ENCODE measurements at places on chromosomes 12 and 14.

DNA sequence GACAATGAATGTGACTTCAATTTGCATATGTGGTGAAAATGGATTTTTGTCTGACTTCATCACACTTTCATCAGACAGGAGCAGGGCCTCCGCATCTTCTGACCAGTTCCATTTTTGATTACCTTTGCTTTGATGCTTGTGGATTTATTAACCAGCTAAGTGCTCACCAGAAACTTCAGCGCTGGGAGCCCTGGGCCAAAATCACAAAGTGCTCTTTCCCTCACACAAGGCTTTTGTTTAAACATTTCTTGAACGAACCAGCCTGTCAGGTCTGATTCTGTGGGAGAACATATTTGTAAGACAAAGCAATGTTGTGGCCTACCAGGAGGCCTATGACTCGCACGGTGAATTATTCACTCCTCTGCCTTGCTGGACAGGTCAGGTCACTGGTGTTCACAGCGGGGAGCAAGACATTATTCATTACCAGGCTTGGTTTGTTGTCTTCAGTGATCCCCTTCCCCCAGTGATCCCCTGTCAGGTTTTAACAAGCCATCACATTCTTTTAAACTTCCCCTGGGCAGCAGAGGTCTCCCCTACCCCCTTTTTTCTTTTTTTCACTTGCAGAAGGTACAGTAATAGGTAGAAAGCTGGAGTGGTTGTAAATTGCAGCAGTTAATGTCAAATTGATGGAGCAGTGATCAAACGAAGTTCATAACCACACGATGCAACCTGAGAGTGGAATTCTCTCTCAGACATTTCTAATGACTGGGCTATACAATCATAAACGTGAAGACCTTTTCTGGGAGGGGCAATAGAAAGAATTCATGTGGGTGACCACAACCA lies 167.5 kb upstream of the PRICKLE1 start:
- no peak for DNase-seq

GRCh38 chr14:50363714-50364111 lies 33.0 kb downstream of the CDKL1 start:
- DNase-seq, result no peak

DNA sequence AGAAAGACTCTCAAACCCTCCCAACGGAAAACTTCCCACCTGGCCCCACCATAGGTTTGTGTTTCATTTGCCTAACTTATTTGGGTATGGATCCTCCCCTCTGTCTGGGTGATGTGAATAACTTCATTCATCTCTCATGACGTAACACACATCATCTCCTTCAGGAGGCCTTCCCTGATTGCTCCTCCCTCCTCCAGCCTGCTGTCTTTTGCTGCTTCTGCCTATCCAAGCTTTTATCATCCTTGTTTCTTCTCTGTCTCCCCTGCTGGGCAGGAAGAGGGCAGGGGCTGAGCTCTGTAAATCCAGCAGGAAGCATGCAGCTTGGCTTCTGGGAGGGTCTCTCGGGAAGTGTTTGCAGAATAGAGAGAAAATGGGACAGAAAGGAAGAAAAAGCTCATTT lies 766.0 kb upstream of the TBX3 start:
- no peak for DNase-seq

DNA sequence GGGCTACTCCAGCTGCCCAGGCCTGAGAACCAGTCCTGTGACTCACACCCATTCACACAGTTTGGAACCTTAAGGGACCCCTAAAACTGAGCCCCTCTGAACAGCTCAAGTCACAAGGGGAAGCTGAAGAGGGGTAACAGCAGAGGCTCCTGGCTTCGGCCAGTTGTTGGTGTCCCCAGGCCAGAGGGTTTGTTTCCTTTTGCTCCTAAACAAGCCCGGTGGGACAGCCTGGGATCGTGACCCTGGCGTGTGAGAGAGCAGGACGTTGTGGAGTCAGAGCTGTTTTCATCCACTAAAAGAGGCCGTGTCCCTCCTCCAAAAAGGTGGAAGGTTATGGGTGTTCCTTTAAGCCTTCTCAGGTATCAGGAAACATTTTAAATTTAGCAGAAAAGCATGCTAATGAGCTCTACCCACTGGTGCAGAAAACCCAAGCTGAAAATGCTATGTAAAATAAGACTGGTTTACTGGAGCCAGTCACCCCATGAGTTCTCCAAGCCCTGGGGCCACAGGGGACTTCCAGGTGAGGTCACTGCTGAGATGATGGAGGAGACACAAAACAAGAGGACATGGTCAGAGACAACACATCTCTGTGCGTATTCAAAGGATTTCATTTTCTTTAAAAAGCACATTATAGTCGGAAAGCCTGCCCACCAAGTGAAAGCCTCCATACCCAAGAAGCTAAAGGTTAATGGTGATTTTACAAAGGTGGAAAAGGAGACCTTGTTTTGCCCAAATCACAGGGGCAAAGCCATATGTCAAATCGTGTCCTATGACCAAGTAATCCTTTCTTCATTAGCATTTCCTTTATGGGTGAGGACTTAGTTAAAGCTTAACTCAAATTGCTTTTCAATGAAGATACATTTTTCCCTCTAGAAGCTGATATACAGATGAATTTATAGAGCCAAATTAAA lies 14.1 kb downstream of the PRKAB1 start:
- DNase-seq, result no peak

DNA sequence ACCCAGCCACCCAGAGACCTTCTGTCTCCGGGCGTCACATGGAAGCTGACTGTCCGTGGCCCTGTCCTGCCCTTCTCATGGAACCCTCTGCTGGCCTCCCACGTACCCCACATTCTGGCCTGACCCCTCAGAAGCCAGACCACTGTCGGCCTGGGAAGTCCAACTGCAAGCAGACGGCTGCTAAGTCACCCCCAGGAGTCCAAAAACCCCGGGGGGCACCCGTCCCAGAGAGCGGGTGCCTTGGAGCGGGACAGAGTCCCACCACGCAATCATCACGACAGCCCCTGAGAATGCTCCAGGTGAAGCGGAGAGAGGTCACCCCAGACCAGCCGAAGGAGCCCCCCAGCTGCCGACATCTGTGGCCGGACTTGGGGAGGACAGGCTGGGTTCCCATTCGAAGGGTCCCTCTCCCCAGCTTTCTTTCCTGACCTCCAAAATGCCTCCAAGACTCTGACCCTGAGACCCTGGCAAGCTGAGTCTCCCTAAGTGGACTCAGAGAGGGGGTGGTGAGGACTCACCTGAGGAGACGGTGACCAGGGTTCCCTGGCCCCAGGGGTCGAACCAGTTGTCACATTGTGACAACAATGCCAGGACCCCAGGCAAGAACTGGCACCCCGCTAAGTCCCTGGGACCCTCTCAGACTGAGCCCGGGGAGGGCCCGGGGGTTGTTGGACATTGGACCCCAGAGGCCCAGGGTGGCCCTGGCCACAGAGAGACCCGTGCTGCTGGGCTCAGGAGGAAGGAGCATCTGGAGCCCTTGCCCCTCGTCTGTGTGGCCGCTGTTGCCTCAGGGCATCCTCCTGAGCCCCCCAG lies 337.1 kb downstream of the TMEM121 start:
- DNase-seq, result no peak

- peak; percentile 32 for DNase-seq
Measured at GRCh38 chr12:127145929-127146789, 1120.8 kb upstream of the TMEM132C start.

DNA sequence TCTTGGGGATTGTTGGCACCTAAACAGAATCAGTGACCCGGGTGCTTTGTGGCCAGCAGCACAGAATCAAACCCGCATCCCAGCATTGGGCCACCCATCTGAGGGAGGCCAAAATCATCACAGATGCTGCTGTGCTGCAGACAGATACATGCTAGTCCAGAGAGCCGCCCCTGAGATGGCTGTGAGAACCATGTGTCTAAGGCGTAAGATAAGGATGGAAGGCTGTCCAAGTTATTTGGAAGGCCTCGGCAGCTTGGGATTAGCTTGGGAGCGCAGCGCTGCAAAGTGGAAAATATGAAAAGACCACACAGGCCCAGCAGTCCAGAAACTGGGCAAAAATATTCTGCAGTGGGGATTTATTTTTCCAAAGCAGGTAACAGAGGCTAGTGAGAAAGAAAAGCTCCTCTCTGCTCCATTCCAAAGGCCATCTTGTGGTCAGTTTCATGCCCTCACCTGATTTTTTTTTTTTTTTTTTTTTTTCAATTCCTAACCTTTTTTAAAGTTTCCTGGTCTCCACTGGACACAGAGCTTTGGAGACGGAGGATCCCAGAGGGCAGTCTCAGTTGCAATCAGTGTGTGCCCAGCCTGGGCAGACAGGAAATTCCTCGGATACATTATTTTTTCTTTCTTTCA lies 178.9 kb upstream of the BCL2L14 start:
- no peak for DNase-seq

GRCh38 chr12:95130096-95130495 lies 56.7 kb upstream of the NR2C1 start:
- DNase-seq, result no peak

DNA sequence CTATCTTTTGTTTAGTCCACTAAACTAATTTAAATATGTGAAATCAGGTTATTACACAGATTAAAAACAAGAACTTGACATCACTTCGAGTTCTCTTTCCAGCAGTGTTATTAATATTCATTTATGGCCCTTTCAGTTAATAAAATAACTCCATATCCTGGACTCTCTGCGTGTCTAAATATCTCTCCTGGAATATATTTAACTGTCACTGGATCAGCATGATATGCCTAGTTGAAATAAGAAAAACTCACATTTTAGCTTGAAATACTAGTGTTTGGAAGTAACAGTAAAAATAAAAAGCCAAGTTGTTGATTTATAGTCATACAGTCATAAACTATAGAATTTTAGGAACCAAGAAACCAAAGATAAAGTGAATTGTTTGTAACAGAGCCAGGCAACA lies 45.6 kb downstream of the ABCC9 start:
- DNase-seq, result no peak

DNA sequence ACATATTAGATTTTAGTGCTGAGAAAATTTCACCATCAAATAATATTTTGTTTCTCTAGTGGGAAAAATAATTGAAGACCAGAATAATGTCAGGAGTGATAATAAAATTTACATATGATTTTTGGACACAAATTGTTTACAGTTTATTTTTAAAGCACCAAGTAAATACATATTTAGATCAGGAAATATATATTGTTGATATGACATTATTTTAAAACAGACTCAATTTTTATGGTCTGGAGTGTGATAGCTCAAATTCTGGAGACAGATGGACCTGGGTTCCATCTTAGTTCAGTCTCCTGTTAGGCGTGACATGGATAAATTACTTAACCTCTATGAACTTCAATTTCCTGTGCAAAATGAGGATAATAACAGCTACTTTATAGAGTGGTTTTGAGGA lies 135.4 kb downstream of the TPH2 start:
- DNase-seq, result no peak

GRCh38 chr14:21454843-21455544 lies 929 bp downstream of the CHD8 start:
- no peak for DNase-seq

GRCh38 chr12:12979731-12980259 lies 20.3 kb downstream of the HEBP1 start:
- no peak for DNase-seq

DNA sequence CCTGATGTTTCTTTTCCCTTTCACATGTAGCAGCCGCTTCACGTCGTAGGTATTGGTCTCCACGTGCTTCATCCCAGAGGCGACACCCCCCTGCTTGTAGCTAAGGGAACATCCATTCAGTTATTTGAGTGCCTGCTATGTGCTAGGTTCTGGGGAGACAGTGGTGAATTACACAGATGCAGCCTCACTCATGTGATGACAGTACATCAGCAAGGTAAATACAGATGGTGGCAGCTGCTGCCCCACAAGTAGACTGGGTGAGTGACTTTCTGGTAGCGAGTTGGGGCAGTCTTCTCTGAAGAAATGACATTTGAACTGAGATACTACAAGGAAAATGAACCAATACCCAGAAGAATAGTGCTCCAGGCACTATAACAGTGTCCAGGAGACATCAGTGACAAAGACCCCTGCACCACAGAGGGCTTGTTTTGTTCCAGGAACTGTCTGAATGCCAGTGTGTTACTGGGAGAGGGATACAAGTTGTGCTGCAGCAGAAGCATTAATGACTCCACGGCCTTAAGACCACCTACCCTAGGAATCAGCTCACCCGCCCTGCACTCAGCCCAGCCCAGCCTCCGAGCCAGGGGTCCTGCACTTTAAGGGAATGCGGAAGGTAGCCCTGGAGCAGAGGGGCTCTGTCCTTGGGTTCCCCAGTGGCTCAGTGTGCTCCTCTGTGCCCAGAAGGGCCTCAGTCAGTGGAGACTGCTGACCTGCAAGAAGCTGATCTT lies 7.3 kb downstream of the AVIL start:
- no peak for DNase-seq

DNA sequence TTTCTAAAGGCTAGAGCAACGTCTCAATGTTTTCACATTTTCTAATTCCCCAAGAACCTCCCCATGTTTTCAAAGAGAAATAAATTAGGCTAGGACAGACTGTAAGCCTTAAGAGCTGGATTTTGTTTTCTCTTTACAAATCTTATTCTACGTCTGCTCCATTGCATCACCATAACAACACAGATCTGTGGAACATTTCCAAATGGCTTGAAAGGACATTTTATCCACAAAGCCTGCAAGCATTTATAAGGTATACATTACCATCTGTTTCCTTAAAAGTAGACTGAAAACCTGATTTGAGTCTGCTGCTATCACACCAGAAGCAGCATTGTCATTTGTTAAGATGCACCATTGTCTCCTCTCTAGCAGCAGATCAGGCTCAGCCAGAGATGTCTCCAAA lies 115.3 kb upstream of the PLEKHA5 start:
- no peak for DNase-seq

DNA sequence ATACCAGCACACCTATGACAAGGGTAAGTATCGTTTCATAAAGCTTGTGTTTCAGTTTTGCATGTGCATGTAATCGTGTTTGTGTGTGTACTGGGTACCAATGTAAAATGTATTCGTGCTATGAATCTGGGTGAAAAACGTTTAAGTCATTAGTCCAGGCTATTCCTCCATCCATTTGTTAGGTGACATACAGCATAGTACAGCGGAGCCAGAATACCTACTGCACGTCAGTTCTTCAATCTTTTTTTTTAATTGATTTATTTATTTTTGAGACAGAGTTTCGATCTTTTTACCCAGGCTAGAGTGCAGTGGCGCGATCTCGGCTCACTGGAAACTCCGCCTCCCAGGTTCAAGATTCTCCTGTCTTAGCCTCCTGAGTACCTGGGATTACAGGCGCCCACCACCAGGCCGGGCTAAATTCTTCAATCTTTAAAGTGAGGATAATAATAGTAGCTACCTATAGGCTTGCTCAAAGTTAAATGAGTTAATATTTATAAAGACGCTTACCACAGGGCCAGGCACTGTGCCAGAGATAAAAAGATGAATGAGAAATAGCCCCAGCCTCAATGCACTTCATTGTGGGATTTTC lies 661 bp upstream of the RPS26 start:
- DNase-seq, result no peak

DNA sequence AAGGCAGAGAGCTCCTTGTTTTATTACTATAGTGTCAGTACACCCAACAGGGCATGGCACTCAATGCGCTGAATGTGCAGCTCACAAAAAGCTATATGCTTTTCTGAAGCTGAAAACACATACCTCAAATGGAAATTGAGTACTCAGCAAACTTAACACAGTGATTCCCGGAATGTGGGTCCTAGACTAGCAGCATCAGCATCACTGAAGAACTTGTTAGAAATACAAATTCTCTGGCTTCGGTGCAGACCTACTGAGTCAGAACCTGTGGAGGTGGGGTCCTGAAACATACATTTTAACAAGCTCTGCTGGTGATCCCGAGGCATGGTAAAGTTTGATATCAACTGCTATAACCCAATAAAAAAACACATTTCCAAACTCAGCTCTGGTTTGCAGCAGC lies 14.9 kb downstream of the RERG start:
- no peak for DNase-seq

- no peak for DNase-seq
Measured at GRCh38 chr12:92332552-92332951, 186.9 kb upstream of the BTG1 start.

Measured in stimulated activated CD4-positive, alpha-beta T cell treated with anti-CD3 and anti-CD28 coated beads, TNF-alpha, amount 100 ng/mL, for 1 hour (primary cell).